ENCODE measurements at places on chromosomes 2 and 18.

DNA sequence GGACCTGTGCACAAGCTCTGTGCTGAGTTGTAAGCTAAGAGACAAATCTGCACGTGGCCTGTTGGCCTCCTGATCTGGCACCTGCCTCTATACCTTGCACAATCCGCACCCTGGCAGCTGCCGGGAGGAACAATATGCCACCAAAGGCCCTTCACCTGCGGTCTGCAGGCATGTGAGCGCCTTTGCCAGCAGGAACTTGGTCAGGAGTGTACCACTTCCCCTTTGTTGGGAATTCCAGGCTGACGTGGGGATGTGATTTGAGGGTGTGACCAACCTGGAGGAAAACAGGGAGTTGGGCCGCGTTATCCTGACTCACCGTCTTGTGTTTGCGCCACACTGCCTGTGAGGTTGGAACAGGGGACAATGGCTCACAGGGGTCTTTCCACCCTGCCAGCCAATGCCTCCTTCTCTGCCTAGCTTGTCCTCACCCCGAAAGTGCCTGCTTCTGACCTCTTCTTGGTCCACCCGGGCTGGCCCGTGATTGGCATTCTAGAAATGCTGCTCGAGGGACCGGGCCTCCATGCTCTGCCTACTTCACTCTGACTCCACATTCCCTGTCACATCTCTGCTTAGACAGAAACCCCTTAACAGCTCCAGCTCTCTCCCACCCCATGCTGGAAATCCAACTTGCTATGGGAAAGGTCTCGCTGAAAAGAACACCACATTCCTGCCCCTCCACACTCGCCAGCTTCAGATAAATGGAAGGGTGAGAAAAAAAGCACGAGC lies 67.1 kb upstream of the MAP4K4 start:
- no peak for DNase-seq

DNA sequence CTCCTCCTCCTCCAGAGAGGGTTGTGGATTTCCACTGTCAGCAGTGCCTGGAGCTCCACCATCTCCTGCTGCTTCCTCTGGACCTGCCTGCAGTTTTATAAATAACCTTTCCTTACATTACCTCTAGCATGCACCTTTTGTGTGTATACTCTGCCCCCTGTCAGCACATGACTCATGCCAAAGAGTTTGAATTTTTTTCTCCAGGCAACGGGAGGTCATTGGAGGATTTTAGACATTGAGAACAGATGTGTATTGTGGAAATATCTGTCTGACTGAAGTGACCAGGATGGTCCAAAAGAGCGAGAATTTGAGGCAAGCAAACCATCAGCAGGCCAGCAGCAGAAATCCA lies 31.7 kb downstream of the IL37 start:
- DNase-seq: no peak

GRCh38 chr2:3238951-3239841 lies 138.4 kb downstream of the EIPR1 start:
- no peak for DNase-seq

GRCh38 chr2:74137651-74138599 lies 9.8 kb downstream of the BOLA3 start:
- DNase-seq: no peak

DNA sequence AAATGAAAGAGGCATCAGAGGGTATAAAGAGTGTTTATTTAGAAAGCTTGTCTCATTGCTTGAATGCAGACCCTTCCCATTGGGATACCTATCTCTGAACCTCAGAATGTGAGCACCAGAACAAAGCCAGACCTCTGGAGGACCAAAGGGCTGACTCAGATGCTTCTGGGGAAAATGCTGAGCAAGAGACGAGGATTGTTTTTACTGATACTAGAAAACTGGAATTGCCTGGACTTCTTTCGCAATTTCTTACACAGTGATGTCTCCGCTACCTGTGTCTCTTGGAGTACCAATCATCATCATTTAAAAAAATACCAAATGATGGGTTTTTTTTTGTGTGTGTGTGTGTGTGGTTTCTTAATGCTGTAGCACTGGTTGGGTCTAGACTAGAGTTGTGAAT lies 55.6 kb upstream of the CCDC85A start:
- DNase-seq: no peak

DNA sequence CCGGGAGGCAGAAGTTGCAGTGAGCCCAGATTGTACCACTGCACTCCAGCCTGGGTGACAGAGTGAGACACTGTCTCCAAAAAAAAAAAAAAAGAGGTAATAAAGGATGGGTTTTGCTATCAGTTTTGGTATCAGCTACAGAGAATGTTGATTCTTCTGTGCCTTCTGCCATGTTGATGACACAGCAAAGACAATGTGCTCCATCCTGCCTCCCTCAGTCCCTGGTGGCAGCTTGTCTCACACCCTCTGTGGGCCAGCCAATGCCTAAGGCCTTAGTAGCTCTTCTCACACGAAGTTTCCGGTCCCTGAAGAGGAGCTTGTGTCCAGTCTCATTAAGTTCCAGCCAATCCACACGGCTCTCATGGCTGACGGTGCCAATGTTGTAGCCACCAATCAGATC lies 17.6 kb downstream of the IFT172 start:
- no peak for DNase-seq
